ENCODE measurements at places on chromosomes 7 and 10.

- DNase-seq: no peak
Measured at GRCh38 chr7:142876236-142876960, 9.1 kb downstream of the TRPV6 start.

- DNase-seq: no peak
Measured at GRCh38 chr7:28083998-28084985, 96.3 kb downstream of the JAZF1 start.

GRCh38 chr7:158479021-158479663, 108.5 kb downstream of the PTPRN2 start:
- no peak for DNase-seq

- DNase-seq: no peak
Measured at GRCh38 chr7:36153571-36154097, 580 bp downstream of the EEPD1 start.

GRCh38 chr7:100678291-100678984, 4.9 kb downstream of the GNB2 start:
- DNase-seq: no peak

DNA sequence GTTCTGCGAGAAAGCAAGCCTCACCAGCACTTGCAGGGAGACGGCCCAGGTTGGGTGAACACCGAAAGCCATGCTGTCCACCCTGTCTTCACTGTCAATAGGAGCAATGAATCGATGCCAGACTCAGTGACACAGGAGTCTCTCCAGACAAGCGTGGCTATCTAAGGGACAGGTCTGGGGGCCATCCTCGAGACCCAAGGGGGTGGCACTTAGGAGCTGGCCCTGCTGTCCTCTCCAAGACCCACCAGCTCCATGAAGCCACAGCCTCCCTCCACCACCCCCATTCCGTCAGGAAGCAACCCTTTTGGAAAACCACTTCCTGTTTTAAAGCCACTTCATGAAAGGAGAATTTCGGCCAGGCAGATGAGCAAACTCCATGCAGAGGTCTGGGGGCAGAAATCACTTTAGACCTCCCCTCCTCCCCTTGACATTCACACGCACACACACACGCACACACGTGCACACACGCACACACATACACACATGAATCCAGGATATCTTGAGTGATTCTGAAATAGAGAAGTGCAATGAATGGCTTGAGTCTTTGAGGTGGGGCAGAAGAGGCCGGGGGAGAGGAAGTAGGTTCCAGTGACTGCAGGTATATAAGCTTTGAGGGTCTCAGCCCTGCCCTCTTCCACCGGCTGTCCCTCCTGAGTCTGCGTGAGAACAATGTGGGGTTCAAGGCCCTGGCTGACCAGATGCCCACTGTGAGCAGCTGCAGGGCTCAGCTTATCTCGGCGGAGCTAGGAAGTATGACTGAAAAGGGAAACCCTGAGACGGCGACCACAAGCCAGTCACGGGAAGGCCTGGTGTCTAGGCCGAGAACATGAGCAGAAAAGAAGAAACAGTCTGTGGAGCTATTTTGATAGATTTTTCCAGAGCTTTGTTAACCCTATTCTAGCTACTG, 25.0 kb downstream of the RGS10 start:
- no peak for DNase-seq

- DNase-seq: no peak
Measured at GRCh38 chr10:18504161-18504560, 147.2 kb downstream of the NSUN6 start.

DNA sequence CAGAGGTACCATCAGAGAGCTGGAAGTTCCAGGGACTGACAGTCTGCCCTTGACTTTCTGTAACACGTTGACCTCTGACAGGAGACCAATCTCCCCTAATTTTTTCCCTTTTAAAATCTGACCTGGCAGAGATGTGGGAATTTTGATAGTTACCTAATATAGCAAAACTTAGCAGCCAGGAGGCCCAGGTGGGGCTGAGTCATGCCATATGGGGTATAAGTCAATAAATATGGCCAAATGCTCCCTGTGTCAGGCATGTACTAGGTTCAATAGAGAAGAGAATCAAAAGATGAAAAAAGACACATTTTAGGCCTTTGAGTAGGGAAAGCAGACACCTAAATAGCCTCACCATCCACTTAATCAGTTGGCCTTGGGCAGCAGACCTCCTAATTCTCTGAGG, 6.1 kb upstream of the GRK5 start:
- no peak for DNase-seq

GRCh38 chr10:23373156-23373555, 28.6 kb upstream of the C10orf67 start:
- no peak for DNase-seq

GRCh38 chr10:27611236-27611635, 107.1 kb downstream of the RAB18 start:
- DNase-seq: no peak

GRCh38 chr7:17155529-17155928, 142.9 kb upstream of the AHR start:
- DNase-seq: no peak

- no peak for DNase-seq
Measured at GRCh38 chr10:72137583-72137982, 49.2 kb upstream of the SPOCK2 start.

- DNase-seq: no peak
Measured at GRCh38 chr10:35059481-35059880, 30.7 kb downstream of the CUL2 start.

GRCh38 chr10:29714096-29714874, 79.5 kb upstream of the SVIL start:
- no peak for DNase-seq

DNA sequence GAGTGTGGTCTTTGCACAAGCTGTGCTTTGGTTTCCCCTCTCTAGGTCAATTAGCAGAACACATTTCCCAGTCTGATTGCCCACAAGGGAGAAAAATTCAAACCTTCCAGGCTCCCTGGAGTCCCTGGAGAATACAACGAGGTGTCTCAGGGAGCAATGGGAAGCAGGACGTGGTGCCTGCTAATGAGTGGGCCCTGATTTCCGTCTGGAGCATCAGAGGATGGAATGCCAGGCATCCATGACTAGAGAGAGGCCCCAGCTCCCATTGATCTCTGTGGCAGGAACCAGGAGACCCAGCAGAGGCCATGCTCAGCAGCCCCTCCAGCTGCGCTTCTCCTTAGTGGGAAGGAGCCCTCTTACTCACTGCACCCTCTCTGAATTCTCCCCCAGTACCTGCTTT, 33.2 kb upstream of the TLX1 start:
- no peak for DNase-seq

GRCh38 chr10:42980553-42981357, 96.1 kb upstream of the RET start:
- DNase-seq: no peak

- peak; percentile 43 for DNase-seq
Measured at GRCh38 chr10:126749015-126749655, 78.6 kb upstream of the C10orf90 start.

Data from stimulated activated CD4-positive, alpha-beta T cell treated with anti-CD3 and anti-CD28 coated beads, Interleukin-12 subunit alpha, Interleukin-12 subunit beta, amount 100 ng/mL, for 48 hours (primary cell).